ENCODE measurements at places on chromosomes 7 and 10.

GRCh38 chr10:101235766-101236165, 6.5 kb upstream of the LBX1 start:
- no peak for DNase-seq

GRCh38 chr7:95536656-95537311, 51.0 kb downstream of the ASB4 start:
- DNase-seq = no peak

GRCh38 chr10:61639952-61640351, 22.8 kb upstream of the CABCOCO1 start:
- DNase-seq = no peak

DNA sequence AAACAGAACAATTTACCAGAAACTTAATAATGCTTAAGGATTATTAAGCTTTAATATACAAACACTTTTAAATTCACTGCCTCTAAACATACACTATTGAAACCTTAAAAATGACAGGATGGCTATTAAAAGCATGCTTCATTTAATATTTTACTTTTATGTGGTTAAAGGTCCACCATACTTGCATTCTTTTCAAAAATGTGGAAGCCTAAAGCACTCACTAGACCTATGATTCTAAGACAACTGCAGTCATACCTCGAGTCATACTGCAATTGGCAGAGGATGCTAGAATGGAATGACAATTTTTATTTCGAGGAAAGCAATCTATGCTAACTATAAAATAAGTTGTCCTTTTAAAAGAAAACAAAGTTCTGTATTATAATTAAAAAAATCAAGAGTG, 85.3 kb downstream of the PIP4K2A start:
- no peak for DNase-seq

GRCh38 chr10:25304606-25305005, 129.8 kb downstream of the GPR158 start:
- no peak for DNase-seq

DNA sequence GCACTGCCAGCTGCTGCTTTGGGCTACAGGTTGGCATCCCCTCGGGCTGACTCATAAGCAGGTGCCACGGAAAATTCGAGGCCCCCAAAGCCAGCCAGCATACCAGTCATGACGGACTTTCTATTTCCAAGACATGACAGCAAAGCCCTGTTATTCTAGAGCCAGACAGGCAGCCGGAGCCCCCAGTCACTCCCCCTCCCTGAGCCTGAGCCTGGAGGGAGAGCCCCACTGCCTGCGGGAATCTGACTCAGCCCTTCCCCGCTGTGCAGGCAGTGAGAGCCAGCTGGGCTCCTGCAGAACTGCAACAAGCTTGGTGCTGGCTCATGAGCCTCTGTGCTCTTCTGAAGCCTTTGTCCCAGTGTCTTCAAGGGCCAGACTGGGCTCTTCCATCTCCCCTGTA, 15.8 kb downstream of the BTBD16 start:
- DNase-seq = no peak

DNA sequence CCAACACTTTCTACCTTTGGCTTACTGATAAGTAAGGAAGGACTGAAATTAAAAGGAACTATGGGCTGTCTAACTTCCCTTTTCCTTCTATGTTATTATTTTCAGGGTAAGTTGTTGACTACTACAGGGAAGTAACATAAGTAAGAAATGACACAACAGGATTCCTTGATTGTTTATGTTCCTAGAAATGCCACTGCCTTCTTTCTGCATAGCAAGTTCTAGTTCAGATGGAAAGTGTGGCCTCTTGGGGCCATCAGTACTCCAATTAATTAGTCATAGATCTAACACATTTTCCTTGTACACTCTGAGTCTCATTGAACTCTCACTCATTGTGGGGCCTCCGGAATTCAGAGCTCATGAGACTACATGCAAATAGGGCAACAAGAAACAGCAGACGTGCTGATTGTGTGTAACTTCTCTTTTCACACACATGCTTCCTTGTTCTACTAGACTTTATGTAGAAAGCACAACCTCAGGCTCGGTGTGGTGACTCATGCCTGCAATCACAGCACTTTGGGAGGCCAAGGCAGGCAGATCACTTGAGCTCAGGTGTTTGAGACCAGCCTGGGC, 35.3 kb upstream of the HIBADH start:
- DNase-seq = peak; percentile 78

- no peak for DNase-seq
These were observed 389.6 kb upstream of the PODXL start for GRCh38 chr7:131945957-131946544.

- no peak for DNase-seq
These were observed 149.8 kb downstream of the DOCK4 start for GRCh38 chr7:112056409-112056808.

- no peak for DNase-seq
These were observed 2.9 kb upstream of the CD36 start for GRCh38 chr7:80635533-80635932.

DNA sequence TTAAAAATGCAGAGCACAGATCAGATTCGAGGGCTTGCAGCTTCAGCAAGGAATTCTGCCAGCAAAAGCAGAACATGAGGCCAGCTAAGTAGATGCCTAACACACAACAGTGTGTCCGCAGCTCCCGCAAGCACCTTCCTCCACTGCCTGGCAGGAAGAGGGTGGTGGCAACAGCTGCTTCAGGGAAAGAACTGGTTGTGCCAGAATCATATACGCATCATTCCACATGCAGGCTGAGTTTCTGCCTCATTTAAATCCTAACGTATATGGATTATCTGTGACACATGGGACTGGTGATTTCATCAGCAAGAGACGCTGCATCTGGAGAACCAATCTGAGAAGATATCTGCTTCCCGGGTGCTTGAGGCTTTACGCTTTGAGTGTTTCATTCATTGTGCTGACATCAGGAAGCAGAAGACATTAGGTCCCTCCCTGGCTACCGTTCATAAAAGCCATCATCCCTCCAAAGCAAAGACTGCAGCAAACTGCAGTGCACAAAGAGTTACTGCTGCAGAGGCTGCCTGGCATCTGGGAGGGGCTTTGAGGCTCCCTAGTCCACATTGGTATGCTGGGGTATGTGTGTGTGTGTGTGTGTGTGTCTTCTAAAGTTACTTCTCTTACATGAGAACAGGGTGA, 78.8 kb downstream of the FAM13C start:
- DNase-seq = no peak

DNA sequence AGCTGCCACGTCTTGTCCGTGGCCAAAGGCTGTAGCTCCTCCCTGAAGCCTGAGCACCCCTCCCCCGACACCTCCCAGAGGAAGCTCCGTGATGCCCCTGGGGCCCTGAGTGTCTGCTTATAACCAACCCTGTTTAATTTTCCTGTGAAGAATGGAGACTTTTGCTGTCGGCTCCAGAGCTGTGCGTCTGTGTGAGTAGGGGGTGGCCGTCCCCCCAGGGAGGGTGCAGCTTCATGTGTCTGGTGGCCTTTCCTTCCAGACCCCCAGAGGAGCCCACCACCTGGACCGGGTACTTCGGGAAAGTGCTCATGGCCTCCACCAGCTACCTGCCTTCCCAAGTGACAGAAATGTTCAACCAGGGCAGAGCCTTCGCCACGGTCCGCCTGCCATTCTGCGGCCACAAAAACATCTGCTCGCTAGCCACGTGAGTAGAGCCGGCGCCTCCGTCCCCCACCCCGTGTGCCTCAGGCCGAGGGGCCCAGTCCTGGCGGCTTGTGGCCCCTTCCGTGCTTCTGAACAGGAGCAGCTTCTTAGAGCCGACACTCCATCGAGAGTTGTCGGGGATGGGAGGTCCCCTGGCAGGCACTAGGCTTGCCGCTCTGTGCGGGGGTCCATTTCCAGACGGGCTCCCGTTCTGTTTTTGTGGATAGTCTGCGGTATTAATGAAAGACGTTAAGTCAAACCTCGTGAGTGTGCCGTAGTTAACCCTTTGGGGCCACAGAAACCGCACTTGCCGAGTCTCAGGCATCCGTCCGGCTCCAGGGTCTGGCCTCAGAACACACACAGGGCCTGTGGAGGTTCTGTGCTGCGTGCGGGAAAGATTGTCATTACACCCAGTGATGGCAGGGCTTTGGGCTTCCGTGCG, 37.1 kb downstream of the WIPI2 start:
- no peak for DNase-seq

DNA sequence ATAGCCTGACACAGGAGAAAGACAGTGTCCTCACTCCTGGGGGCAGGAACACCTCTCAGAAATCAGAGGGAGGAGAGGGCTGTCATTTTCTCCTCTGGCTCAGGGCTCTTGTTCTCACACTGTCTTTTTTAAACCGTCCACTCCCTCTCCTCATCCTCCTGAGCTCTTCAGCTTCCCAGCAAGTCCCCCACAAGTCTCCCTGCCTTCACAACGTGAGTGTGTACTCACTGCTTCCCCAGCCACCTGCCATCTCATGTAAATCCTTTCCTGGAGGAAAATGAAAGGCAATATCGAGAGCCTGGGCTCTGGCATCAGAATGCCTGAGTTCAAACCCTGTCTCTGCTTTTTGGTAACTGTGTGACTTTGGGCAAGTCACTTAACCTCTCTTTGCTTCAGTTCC, 5.7 kb downstream of the LLCFC1 start:
- no peak for DNase-seq

GRCh38 chr7:21327422-21328409, 100.2 kb upstream of the SP4 start:
- peak; percentile 27 for DNase-seq

DNA sequence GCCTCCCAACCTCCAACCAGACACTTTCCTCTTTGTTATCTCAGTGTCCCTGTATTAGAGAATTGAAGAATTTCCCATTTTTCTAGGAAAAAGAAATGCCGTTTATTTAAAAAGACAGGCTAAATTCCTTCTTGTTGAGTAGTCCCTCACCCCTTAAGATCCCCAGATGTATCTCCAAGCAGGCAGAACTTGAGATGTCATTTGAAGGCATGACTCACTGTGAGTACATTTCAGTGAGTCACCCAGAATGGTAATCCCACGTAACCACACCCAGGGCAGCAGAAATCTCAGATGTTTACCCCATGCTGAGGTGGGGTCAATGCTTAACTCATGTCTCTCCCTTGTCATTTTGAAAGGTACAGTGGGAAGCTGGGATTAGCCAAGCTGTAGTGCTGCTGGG, 4.4 kb downstream of the ZNF655 start:
- no peak for DNase-seq

DNA sequence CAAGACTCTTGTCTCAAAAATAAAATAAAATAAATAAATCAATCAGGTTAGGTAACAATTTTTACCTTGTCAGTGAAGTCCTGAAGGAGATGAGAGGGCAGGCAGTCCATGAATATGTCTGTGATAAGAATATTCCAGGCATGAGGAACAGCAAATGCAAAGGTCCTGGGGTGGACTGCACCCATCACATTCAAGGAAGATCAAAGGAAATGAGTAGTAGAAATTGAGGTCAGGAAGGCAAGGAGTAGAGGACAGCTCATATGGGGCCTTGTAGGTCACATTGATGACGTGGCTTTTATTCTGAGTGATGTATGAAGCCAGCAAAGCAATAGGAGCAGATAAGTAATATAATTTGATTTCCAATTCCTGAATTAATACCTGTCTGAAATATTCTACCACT, 76.5 kb upstream of the TCF7L2 start:
- DNase-seq = no peak

GRCh38 chr10:74991435-74991834, 120.0 kb upstream of the SAMD8 start:
- peak; percentile 36 for DNase-seq

DNA sequence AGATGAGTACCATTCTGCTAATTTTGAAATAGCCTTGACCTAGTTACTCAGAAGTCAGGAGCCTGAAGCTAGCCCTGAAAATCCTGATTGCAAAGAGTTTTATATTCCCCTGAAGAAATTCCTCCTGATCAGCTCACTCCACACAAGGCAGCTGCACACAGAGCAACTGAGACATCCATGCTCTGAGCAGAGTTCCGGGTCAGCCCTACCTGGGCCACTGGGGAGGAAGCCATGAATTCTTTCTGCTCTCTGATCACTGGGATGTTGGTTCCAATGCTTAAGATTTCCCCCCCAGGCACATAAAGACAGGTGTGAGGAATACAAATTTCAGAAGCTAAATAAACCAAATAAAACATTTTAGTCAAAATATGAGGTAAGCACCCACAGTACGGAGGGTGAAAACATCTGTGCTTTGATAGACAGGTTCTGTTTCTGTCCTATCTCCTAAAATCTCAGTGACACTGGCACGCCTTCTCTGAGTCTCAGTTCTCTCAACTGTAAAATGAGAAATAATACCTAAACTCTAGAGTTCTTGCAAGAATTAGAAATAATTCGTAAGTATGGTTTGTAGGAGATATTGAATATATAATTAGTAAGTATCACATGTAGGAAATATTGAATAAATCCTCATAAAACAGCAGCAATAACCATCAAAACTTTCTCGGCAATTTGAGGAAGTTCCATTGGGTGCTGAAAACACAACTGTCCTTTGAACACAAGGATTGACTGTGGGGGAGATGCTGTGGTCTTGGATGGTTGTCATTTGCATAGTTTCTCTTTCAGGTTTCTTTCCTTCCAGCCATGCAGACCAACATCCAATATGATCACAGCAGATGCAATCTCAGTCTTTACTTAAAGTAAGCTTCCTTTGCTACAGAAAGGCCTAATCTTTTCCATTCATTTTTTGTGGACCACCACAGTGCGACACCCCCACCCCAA, 133.0 kb upstream of the TNS3 start:
- DNase-seq = peak; percentile 76

DNA sequence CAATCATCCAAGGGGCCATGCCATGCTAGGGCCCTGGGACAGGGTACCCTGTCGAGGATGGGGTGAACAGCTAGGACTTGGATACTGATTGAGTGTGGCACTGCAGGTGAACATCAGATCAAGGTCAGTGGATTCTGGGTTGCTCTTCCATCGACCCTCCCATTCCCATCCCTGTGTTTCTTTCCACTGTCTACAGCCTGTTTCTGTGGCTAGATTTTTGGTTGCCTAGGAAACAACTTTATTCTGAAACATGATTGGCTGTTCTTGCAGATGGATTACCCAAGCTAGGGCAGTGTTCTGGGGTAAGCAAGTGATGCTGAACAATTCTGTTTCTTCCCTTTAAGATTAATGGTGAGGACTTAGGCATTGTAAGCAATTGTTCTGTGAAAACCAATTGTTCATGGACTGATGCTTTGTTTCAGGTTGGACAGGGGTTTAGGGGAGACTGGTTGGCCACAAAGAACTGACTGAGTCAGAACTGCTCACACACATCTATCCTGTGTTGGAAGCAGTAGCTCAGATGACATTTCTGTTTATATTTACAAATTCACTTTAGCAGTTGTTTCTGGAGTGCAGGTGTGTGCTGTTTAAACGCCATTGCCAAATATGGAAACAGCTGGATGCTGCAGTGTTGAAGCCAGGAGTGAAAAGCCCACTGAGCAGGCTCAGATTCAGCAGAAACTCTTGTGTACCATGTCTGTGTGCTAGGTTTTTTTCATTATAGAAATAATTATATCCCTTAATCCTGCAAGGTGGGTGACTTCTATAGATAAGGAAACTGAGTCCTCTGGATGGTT, 102.3 kb upstream of the BTBD16 start:
- DNase-seq = no peak

DNA sequence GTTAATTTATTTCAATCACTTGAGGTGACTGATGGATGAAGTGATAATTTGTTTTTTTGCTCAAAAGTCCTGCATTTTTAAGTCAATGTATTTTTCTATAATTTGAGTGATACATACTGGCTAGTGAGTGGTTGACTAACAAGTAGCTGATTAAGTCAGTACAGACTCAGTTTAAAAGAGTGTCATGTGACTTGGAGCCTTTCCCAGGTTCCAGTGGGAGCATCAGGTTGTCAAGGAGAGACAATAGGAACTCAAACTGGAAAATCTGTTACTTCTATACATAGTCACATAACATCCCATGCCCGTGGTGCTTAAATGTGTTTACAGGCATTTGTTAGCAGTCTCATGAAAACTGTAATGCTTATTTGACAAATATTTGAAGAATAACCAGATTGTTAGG, 154.7 kb downstream of the ANK3 start:
- no peak for DNase-seq

Measured in NAMALWA (cell line).